ENCODE measurements at places on chromosomes 6 and 20.

DNA sequence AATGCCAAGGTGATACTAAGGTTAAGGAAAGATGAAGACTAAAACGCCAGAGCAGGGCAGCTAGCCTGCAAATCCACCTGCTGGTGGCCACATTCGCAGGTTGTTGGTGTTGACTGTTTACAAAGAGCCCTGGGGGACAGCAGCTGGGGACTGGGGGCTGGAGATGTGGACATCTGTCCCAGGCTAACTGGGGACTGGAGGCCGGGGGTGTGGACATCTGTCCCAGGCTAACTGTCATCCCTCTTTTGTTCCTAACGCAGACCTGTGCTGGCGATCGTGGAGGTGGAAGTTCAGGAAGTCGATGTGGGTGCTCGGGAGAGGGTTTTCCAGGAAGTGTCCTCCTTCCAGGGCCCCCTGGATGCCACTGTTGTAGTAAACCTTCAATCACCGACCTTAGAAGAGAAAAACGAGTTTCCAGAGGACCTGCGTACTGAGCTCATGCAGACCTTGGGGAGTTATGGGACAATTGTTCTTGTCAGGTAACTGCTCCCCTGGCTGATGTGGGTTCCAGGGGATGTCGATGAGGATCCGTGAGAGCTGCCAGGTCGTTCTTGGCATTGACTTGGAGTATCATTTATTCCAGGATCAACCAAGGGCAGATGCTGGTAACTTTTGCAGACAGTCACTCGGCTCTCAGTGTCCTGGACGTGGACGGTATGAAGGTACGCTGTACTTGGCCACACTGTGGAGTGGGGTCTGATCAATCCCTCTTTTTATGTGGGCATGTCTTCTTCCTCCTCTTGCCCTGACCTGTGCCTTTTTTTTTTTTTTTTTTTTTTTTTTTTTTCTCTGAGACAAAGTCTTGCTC is 87.0 kb downstream of the SERAC1 start:
- no peak for DNase-seq

GRCh38 chr6:81838031-81838430 is 85.5 kb upstream of the TENT5A start:
- DNase-seq: no peak

GRCh38 chr6:167094436-167094819 is 28.5 kb upstream of the CCR6 start:
- DNase-seq: no peak

- DNase-seq: no peak
Observed at GRCh38 chr6:45970326-45970725, 45.3 kb downstream of the CLIC5 start.

DNA sequence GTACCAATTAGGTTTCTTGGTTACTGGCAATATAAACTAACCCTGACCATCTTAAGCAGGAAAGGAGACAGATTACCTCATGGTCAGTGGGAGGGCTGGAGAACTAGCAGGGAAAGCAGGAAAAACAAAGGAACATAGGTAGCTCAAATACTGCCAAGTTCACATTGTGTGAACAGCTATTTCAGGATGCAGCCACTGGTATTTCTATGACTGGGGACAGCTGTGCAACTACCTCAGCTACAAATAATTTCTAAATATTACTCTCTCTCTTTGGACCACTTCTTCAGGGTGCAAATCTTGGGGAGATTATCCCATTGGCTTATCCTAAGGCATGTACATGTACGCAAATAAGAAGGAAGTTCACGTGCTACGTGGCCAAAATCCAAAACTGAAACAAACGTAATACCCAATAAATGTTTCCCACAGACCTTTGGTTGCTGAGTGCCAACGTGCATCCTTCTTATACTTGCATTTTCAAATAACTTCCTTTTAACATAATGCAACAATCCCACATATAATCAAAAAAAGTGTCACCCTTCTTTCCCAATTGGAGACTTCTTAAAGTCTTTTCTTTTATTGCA is 180.9 kb downstream of the PHF3 start:
- no peak for DNase-seq

GRCh38 chr20:48823960-48824498 is 3.8 kb downstream of the PREX1 start:
- peak; percentile 43 for DNase-seq

- DNase-seq: no peak
Observed at GRCh38 chr20:33963751-33964150, 30.0 kb upstream of the RALY start.

DNA sequence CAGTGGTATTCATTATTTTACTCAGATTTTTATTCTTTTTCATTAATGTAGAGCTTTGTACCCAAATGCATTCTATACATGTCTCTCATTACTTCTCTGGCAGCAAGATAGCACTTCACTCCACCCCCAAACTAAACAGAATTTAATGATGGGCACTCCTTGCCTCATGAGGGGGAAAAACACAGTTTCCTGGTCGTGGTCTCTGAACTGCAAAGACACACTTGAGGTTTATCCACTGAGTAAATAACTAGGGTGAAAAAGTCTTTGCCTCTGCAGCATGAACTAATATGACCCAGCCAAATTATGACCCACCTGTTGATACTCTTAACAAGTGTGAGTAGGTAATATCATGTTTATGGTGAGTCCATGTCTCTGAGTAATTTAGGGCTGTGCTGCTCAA is 785.2 kb upstream of the FLRT3 start:
- DNase-seq: no peak

DNA sequence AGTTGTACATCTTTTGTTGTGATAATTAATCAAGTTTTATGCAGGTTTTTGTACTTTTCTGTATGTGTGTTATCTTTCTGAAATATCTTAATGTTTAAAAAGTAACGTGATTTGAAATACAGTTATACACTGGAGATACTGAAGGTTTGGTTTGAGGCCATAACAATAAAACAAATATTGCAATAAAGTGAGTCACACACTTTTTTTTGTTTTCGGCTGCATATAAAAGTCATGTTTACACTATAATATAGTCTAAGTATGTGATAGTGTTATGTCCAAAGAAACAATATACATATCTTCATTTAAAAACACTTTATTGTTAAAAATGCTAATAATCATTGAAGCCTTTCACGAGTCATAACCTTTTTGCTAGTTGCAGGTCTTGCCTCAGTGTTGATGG is 473.1 kb upstream of the GJE1 start:
- no peak for DNase-seq

GRCh38 chr6:127514179-127514772 is 4.9 kb downstream of the MTCL3 start:
- no peak for DNase-seq

DNA sequence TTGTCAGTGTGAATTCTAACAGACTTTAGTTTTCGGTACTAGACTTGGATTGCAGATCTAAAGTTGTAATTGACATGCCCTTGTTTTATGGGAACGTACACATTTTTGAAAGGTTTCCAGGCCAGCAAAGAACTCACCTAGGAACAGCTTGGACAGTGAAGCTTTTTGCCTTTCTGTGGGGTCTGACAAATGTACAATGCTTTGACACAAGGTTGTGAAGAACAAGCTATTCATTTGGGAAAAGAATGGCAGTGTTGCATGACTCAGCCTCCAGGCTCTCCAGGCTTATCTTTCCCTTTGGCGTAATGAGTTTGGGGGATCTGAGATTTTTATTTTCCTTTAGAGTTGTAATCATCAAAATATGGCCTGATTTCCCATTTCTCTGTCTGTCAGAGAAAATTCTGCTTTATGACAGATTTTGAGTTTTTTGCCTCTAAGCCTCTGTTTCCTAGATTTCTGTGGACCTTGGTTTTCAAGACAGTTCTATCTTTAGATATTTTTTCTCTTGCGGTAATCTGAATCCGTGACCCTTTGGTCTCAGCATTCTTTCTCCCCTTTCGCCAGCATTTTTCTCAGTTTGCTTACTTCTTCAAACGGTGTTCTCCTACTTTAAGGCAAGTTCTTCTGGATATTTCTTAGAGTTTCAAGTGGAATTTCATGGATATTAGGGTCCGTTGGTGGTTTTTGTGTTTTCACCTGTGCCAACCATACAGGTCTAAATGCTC is 221.0 kb downstream of the ADGB start:
- no peak for DNase-seq
